SJCRH30 (cell line): ENCODE measurements at places on chromosomes 4 and X. TPM values are rescaled to one million over a fixed set of nuclear protein-coding genes. Genes with fewer than 3 reads are reported as not detected.

The CLCN4 gene
- 16.5 and 17.2 TPM in 2 replicates for total RNA-seq

The HPGD gene
- not detected in 2 replicates for total RNA-seq

The MID2 gene
- total RNA-seq, result 2.0 and 3.9 TPM in 2 replicates

The HERC5 gene
- 46.3 and 49.6 TPM in 2 replicates for total RNA-seq

The MTNR1A gene
- total RNA-seq, result not detected in 2 replicates

The ALPK1 gene
- 5.0 and 5.1 TPM in 2 replicates for total RNA-seq

The LIMCH1 gene
- total RNA-seq, result 112 and 128 TPM in 2 replicates

The SCML1 gene
- 26.0 and 31.6 TPM in 2 replicates for total RNA-seq

The TLR2 gene
- total RNA-seq, result not detected in 2 replicates

The POF1B gene
- total RNA-seq, result 6.5 and 6.6 TPM in 2 replicates

The GAGE12J gene
- total RNA-seq, result not detected in 2 replicates

The SPANXD gene
- not detected in 2 replicates for total RNA-seq

The SLC16A2 gene
- 46.0 and 49.3 TPM in 2 replicates for total RNA-seq

The SSX1 gene
- not detected in 2 replicates for total RNA-seq

The ASMTL gene
- total RNA-seq, result 26.4 and 27.5 TPM in 2 replicates

The ERCC6L gene
- total RNA-seq, result 34.8 and 36.6 TPM in 2 replicates

The BMPR1B gene
- 4.8 and 4.9 TPM in 2 replicates for total RNA-seq

- DNase-seq, result no peak
Measured at GRCh38 chr4:177052211-177052934, 257.3 kb upstream of the NEIL3 start.

DNA sequence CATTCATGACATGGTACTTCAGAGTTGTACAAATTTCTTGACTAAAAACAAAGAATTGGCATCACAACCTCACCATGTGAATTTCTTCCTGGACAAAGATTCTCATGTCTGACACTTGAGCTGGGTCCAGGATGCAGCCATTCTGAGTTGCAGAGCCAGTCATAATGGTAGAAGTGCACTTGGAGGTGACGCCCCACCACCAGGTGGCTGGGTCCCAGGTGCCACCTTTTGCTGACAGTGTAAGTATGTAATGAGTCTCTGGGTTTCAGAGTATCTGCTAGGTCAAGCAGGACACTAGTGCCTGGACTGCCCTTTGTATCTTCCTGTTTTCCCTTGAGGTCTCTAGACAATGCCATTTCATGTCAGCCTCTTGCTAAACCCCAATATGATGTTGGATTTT lies 36.6 kb upstream of the WDR1 start:
- DNase-seq, result no peak

GRCh38 chrX:87755493-87755892 lies 237.9 kb downstream of the KLHL4 start:
- DNase-seq, result no peak

DNA sequence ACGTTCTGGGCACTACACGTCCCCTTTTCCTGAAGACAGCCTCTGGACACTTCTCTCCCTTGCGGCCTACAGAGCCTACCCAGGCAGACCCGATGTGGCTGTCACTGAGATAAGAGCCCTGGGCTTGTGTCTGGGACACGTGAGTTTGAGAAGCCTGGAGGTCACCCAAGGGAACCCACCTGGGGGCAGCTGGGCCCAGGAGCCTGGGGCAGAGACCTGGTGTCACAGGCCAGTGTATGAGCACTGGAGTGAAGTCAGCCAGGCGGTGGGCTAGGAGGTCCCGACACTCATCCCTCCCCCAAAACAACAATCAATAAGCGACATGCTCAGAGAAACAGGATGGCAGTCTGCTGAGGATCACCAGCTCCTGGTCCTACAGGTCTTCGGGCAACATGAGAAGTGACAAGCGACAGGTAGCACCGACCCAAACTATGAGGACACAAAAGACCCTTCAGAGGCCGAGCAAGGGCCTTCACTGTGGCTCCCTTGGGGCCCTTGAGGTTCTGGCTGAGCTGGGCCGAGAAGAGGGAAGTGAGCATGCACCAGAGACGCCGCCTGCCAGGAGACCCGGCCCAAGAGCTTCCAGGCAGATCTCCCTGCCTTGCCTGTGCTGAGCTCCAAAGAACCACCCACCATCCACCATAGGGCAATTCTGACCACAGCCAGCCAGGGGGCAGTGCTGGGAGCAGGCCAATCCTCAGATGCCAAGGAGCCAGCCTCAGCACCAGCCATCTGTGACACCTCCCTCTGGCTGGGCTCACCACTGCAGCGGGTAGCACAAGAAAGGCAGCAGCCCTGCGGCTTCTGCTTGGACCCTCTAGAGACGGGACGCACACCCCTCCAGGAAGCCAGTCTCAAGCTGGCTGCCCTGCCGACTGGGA lies 11.0 kb upstream of the DUSP9 start:
- peak; percentile 20 for DNase-seq

GRCh38 chrX:112819008-112819640 lies 21.5 kb downstream of the AMOT start:
- DNase-seq, result no peak

- DNase-seq, result no peak
Measured at GRCh38 chrX:18899796-18900380, 84.0 kb downstream of the PHKA2 start.

- DNase-seq, result no peak
Measured at GRCh38 chr4:183353557-183353956, 31.3 kb upstream of the CLDN24 start.

DNA sequence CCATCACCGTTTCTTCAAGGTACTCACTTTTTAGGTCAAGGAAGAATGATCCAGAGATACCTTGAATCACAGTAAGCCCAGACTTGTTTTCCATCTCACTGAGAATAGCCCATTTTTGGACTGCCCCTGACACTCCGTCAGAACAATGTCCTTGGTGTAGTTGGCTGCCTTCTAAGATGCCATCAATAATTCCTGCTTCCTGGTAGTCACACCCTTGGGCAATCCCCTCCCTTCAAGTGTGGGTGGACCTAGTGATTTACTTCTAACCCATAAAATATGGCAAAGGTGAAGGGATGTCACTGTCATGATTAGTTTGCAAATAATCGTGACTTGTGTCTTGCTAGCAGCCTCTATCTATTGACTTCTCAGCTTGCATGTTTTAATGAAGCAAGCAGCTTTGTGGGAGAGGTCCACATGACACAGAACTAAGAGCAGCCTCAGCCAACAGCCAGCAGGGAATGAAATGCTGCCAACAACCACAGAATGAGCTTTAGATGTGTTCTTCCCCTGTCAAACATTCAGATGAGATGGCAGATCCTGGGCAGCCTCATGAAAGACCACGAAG lies 20.0 kb upstream of the KLHL34 start:
- no peak for DNase-seq

- no peak for DNase-seq
Measured at GRCh38 chr4:35325908-35326453, 918.3 kb downstream of the ARAP2 start.

DNA sequence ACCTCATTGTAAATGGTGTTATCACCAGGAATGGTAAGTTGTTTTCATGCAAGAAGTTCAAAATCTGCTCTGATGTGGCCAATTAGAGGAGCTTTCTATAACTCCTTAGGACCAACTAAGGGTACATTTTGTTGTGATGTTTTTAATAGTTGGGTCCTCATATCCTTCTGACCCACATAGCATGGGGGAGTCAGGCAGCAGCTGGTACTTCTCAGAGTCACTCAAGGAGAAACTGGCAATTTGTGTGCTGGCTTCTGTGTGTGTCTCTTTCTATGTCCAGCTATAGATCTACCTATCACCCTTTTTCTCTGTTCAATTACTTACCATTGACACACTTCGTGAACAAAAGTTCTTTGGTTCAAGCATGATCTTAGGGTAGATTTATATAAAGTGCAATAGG lies 194.3 kb upstream of the TENM3 start:
- no peak for DNase-seq

- no peak for DNase-seq
Measured at GRCh38 chrX:116694046-116694445, 231.3 kb upstream of the CT83 start.

DNA sequence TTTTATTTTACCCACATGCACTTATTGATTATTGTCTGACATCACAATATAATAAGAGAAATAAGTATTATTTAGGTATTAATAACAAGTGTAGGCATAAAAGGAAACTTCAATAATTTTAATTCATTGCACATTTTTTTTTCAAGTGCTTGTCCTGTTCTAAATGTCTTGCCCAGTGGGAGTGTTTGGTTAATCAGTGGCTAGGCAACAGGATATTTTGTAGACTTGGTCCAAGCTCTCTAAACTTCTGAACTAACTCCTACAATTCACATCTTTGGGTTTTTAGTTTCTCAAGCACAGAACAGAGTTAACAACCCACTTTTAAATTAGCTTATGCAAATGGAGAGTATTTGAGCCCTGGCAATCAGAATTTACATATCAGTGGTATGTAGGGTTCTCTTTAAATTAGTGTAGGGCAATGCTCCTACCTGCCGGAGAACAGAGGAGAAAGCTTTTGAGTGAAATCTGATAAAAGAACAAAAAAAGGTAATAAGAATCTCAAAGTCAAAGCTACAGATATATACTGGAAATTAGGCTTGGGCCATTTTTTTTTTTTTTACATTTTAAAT lies 353.5 kb downstream of the ADGRL3 start:
- no peak for DNase-seq

GRCh38 chr4:98639108-98639507 lies 19.3 kb downstream of the TSPAN5 start:
- no peak for DNase-seq

- no peak for DNase-seq
Measured at GRCh38 chr4:19531906-19532848, 719.5 kb upstream of the SLIT2 start.

DNA sequence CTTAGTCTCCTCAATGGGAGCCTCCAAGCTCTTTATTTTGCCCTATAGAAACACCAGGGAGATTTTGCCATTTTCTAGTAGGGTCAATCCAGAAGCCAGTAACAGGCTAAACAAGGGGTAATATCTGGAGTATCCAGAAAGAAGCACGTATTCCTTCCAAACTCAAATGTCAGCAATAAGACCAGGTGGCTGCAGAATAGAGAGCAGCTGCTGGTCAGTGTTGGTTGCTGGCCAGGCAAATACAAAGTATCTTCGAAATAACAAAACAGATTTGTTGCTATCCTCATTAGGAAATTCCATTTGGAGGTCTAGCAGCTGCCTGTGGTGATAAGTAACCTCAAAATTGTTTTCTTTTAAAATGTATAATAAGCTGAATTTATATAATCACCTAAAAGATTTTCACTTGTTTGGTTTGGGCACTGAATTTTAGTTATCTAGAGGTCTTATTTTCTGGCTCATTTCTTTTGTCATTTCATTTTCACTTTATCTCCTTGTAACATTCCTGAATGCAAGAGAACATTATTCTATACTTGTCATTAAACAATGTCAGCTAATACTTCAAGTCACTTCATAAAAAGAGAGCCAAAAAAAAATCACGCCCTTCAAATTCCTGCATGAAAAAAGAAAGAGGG lies 320.6 kb downstream of the DTHD1 start:
- peak; percentile 12 for DNase-seq

DNA sequence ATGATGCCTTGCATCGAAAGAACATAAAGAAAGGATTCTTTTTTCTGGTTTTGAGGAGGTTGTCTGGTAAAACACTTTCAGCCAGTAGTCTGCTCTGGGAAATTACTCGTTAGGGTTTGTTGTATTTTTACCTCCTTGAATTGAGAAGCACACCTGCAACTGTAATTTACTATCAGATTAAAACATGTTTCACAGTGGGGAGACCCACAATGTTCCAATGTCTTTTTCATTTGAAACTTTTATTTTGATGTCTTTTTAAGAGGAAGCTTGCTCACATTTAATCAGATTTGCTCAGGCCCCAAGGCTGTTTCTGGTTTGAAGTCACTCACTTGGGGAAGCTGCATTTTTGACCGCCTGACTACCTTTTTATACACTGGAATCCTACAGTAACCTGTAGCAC lies 12.0 kb downstream of the TMEM154 start:
- no peak for DNase-seq

DNA sequence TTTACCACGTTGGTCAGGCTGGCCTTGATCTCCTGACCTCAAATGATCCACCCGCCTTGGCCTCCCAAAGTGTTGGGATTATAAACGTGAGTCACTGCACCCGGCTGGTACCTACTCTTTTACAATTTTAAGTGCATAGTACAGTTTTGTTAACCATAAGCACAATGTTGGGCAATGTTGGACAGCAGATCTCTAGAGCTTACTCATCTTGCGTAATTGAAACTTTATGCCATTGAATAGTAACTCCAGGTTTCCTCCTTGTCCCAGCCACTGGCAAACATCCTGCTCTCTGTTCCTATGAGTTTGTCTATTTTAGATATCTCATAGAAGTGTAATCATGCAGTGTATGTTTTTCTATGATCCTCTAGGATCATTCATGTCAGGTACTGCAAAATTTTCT lies 9.3 kb upstream of the CPE start:
- no peak for DNase-seq

DNA sequence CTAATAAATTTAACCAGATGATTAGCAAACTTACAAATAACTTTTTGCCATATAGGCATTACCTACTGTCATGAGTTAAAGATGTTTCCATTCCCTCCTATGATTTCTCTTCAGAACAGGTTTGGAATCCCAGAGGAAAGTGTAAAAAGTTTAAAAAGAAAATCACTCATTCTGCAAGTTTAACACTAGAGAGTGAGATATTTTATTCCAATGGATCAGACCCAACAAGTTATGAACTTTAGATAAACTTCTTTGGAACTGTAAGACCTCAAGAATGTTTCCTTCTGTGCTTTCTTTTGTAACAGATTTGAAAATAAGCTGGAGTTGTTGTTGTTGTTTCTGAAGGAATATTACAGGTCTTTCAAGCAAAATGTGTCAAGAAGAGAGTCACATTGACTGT lies 51.6 kb downstream of the PPP3CA start:
- DNase-seq, result no peak

- no peak for DNase-seq
Measured at GRCh38 chr4:89336818-89337420, 29.3 kb upstream of the GPRIN3 start.

- DNase-seq, result no peak
Measured at GRCh38 chrX:132428896-132429295, 59.9 kb downstream of the MBNL3 start.
